ENCODE measurements at places on chromosomes 16 and 17. TPM values are rescaled to one million over a fixed set of nuclear protein-coding genes. Genes with fewer than 3 reads are reported as not detected.
A peak's percentile ranks its signal among the peaks of the same experiment; 100 is the strongest.

Gene EPOP
- total RNA-seq = 56.5 TPM

Gene ELMO3
- 8.5 TPM for total RNA-seq

GRCh38 chr17:8223356-8224126 is 13.2 kb upstream of the AURKB start:
- H3K36me3 ChIP-seq = peaks cover 22% of the 10 kb centered on the region
- H3K27ac ChIP-seq = peak overlapping the region; percentile 98
- H3K4me1 ChIP-seq = peaks cover 68% of the 10 kb centered on the region

DNA sequence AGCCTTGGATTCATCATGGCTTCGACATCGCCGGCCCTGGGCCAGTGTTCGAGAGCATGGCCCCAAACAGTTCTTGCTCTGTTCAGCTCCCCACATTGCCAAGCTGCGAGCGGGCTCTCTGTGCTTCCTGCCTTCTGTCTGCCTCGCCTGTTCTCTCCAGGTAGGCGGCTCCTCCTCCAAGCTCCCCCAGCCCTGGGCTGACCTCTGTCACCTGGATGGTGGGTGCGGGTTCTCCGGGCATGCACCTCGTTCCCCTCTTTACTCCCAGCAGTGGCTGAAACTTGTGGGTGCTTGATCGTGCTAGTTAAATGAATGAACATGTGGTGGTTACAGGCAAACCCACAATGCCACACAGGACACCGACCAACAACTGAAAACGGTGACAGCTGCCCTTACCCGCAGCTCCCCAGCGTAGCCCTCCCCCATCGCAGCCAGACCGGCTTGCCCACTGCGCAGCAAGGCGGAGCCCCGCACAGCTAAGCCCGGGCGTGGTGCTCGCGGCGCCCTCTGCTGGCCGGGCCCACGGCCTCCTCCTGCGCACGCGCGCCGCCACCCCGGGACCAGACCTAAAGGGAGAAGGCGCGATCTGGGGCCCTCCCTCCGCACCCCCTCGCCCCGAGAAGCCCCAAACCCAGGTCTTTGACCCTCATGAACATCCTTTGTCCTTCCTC is 23.0 kb upstream of the EIF1 start:
- peaks cover 60% of the 10 kb centered on the region for H3K4me1 ChIP-seq
- H3K27ac ChIP-seq = peak overlapping the region; percentile 98
- peak; percentile 88 for DNase-seq
- H3K4me3 ChIP-seq = peak overlapping the region; percentile 81

- no peak for DNase-seq
- no peaks in the 10 kb centered on the region for H3K27me3 ChIP-seq
- H3K4me3 ChIP-seq = no peak overlapping the region
- no peaks in the 10 kb centered on the region for H3K4me1 ChIP-seq
Observed at GRCh38 chr16:28585674-28586073, 11.2 kb downstream of the SULT1A2 start.

DNA sequence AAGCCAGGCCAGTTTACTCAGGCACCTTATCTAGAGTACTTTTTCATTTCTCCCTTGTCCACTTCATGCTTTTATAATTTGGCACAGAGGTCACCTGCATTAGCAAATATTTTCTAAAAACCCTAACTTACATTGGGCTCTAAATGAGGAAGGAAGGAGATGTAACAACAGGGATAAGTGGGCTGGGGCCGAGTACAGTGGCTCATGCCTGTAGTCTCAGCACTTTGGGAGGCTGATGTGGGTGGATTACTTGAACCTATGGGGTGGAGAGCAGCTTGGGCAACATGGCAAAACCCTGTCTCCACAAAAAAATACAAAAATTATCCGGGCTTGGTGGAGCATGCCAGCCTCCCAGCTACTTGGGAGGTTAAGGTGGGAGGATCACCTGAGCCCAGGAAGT is 55.9 kb downstream of the TMEM100 start:
- no peak overlapping the region for H3K4me3 ChIP-seq
- DNase-seq = no peak
- H3K27me3 ChIP-seq = no peaks in the 10 kb centered on the region
- H3K36me3 ChIP-seq = no peaks in the 10 kb centered on the region
- H3K27ac ChIP-seq = no peak overlapping the region
- H3K4me1 ChIP-seq = no peaks in the 10 kb centered on the region

DNA sequence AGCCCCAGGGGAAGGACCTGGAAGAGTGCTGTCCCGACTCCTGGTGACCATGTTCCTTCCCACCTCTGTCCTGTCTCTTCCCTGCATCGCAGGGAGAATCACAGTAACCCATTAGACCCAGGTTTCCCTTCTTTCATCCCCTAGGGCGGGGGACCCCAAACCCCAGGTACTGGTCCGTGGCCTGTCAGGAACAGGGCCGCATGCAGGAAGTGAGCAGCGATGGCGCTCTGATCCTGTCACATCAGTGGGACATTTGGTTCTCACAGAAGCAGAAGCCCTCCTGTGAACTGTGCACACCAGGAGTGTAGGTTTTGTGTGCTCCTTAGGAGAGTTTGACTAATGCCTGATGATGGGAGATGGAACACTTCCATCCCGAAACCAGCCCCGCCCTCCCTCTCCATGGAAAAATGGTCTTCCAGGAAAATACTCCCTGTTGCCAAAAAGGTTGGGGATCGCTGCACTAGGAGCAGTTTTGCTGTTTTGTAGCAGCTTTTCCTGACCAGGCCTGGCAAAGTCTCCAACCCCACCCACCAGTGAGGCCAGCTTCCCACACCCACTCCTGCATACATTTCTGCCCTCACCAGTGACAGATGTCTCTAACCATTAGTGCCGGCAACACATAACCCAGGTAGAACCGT is 10.5 kb downstream of the MNT start:
- H3K27ac ChIP-seq = peak overlapping the region; percentile 18
- H3K4me1 ChIP-seq = peaks cover 20% of the 10 kb centered on the region
- peaks cover 9% of the 10 kb centered on the region for H3K36me3 ChIP-seq
- H3K4me3 ChIP-seq = peak overlapping the region; percentile 26

GRCh38 chr17:39738568-39738901 is 797 bp downstream of the GRB7 start:
- no peaks in the 10 kb centered on the region for H3K36me3 ChIP-seq
- peak; percentile 48 for DNase-seq
- H3K27ac ChIP-seq = peak overlapping the region; percentile 42

DNA sequence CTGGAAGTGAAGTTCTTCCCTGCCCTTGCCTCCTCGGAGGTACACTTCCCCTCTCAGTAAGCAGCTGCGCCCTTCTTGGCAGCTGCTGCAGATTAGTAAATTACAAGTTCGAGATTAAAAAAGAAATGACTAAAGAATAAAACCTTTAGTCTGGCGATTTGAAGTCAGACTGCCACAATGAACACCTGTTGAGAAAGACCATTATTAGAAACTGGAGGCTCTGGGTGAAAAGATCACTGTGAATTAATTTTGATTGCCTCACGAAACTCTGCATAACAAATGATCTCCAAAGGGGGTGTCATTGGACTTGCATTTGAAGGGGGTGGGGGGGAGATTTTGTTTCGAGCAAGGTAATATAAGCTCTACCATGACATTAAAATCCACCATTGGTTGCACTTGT is 39.3 kb downstream of the SALL1 start:
- no peak overlapping the region for H3K27ac ChIP-seq
- peaks cover 42% of the 10 kb centered on the region for H3K27me3 ChIP-seq
- H3K36me3 ChIP-seq = no peaks in the 10 kb centered on the region
- H3K4me1 ChIP-seq = no peaks in the 10 kb centered on the region

Gene BRD7
- total RNA-seq = 91.0 TPM

- peak overlapping the region; percentile 27 for H3K27ac ChIP-seq
- no peak for DNase-seq
- H3K4me3 ChIP-seq = no peak overlapping the region
- H3K36me3 ChIP-seq = peaks cover 3% of the 10 kb centered on the region
Observed at GRCh38 chr17:35889241-35889640, 9.1 kb upstream of the CCL5 start.

GRCh38 chr17:42325026-42325425 is 36.7 kb downstream of the STAT5A start:
- peaks cover 47% of the 10 kb centered on the region for H3K4me1 ChIP-seq
- H3K27me3 ChIP-seq = no peaks in the 10 kb centered on the region
- H3K36me3 ChIP-seq = peaks cover 57% of the 10 kb centered on the region
- no peak overlapping the region for H3K4me3 ChIP-seq

Gene TNFRSF17
- total RNA-seq = not detected

GRCh38 chr17:57746221-57746620 is 1.1 kb upstream of the CCDC182 start:
- H3K36me3 ChIP-seq = no peaks in the 10 kb centered on the region
- H3K4me1 ChIP-seq = peaks cover 4% of the 10 kb centered on the region
- H3K4me3 ChIP-seq = no peak overlapping the region

Gene ACSM3
- total RNA-seq = 2.9 TPM

Gene TNFAIP1
- total RNA-seq = 39.9 TPM

Gene SAMD14
- total RNA-seq = 3.6 TPM
